ENCODE measurements at places on chromosomes 1 and 21.

DNA sequence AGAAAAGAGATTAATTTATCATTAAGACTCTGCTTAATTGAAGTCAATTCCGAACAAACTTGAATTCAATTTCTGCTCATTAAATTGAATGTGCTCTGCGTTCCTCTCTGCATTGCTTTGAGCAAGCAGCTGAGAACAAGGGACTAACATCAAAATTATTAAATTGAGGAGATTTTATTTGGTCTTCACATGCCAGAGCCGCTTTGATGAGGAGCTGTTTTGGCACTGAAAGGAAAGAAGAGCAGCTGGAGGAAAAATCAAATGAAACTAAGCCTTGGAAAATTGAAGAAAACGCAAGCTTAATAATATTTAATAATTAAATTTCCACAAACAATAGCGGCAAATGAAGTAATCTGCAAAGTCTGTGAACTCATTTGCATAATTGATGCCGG is 222.0 kb upstream of the PKN2 start:
- DNase-seq = no peak

GRCh38 chr21:32733356-32733755 is 5.5 kb upstream of the SYNJ1 start:
- no peak for DNase-seq

GRCh38 chr1:89957107-89957506 is 37.8 kb upstream of the ZNF326 start:
- DNase-seq = no peak

DNA sequence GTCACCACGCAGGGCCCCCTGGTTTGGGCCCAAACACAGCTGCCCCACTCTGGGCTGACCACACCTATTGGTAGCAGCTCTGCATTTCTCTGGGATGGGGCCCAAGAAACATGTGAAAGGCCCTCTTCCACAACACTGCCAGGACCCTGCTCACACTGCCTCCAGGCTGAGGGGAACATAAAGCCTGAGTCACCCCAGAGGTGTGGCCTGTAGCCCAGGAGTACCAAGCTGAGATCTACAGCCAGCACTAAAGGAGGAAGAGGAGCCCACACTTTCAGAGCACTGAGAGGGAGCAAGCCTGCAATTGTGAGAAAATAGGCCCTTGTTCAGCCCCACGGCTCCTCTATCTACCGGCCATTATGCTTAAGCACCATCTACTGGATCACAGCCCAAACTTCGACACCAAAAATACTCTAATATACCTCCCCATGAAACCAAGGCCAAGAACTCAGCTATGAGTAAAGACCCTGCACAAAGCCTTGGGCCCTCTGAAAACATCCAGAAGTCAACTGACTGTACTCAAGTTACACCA is 14.4 kb upstream of the OR2T10 start:
- no peak for DNase-seq

DNA sequence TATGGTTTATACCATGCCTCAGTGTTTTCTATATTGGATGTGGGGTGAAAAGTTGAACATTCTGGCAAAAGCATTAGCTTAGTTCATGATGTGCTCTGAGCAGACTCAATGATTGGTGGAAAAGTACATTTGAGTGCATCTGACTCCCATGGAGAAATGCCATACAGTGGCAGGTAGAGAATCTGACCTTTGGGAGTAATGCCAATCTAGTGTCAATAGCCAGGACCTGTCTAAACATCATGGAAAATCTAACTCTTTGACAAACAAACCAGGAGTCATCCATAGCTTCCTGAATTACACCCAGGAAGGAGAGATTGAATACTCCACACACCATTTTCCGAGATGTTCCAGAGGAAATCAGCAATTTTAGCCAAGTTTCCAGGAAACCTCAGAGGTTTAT is 51.0 kb downstream of the XCL1 start:
- DNase-seq = no peak

GRCh38 chr1:14681182-14681581 is 82.7 kb downstream of the KAZN start:
- DNase-seq = no peak

DNA sequence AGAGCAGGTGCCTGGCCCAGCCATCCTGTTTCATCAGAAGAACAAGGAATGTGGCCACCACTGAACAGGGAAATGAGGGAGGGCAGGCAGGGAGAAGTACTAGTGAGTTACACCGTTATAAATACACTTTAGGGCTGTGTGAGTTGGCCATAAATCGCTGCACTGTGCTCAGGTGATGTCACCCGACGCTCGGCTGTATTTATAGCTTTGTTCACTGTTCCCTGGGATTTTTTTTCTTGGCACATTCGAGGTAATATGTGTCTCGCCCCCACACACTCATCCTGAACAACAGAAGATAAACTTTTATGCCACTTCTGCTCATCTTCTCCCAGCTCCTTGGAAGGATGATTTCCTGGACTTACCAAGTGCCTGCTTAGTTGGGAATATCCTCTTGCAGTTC is 9.0 kb upstream of the KIRREL1 start:
- DNase-seq = no peak

DNA sequence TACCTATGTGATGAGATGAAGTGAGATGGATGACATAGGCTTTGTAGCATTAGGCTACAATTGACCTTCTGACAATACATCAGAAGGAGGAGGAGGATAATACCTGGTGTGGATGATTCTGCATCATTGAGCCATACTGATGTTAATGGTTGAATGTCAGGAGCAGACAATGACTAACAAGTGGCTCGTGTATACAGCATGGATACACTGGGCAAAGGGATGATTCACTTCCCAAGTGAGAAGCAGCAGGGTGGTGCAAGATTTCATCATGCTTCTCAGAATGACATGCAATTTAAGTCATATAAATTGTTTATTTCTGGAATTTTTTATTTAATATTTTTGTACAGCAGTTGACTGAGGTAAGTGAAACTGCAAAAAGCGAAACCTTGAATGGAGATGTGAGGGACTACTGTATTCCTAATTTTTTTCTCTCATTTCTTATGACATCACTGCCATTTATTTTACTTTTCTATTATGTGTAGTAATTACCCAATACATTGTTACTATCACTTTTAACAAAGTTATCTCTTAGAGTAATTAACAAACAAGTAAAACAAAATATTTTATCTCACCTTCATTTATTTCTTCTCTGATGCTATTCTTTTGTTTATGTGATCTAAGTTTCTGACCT is 34.4 kb upstream of the COP1 start:
- no peak for DNase-seq

GRCh38 chr21:44727757-44728156 is 16.4 kb upstream of the TSPEAR start:
- DNase-seq = no peak

DNA sequence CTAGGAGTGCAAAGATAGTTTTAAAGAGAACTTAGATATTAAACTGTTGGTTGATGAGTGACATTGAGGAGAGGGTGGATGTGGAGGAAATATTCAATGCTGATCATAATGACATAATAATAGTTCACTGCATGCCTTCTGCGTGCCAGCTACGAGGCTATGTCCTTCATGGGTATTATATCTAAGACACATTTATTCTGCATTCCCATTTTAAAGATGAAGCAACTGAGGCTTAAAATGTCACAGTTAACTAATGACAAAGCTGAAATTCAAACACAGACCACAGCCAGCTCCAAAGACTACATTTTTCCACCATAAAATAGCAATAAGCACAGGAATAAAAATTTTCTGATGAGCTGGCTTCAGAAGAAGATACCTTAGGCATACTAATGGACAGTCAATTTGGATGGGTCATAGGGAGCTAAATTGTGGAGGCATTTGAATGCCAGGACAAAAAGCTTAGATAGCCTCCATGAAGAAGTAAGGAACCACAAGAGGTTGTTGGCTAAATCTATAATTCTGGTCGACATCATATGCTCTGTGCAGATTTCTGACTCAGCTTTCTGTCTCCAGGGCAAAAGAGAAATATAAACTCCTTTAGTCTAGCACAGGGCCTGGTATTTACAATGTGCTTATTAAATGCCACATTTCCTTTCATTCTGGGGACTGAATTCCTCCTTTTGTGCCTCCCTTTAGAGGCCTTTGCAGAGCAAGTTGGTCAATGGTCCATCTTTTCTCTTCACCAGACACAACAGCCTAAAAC is 71.2 kb upstream of the NRIP1 start:
- no peak for DNase-seq
